ENCODE measurements at places on chromosomes 2 and 18. TPM values are rescaled to one million over a fixed set of nuclear protein-coding genes. Genes with fewer than 3 reads are reported as not detected.

GRCh38 chr2:73759285-73759764 is 20.6 kb downstream of the DUSP11 start:
- DNase-seq = no peak

GRCh38 chr18:79571211-79572092 is 108.2 kb upstream of the CTDP1 start:
- DNase-seq = peak; percentile 36

DNA sequence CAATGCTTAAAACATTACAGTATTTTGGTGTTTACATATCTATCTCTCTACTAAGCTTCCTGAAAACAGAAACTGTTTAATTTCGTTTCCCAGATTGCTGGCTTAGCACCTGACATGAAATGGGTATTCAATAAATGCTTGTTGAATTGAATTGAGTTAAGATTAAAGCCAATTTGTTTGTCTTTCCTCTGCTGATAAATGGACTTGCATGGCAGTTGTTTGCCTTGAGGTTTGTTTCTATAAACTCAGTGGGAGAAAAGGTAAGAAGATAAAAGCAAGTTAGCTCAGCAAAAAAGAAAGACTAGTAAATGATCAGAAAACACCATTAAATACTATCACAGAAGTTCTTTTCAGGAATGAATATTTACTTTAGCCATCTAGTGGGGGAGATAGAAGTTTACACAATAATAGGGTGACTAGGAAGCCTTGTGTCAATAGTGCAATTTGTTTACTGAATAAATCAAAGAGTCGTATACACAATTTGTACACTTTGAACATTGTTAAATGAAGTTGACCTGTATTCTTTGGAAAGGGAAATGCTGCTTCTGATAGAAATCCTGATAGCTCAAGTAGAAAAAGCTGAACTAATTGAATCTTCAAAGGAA is 754.5 kb upstream of the FAM98A start:
- DNase-seq = no peak

- no peak for DNase-seq
Measured at GRCh38 chr2:96955762-96956161, 30.6 kb downstream of the FAM178B start.

- no peak for DNase-seq
Measured at GRCh38 chr2:10814571-10815331, 2.2 kb upstream of the PDIA6 start.

ELMOD3 gene
- 10.7 TPM for polyA plus RNA-seq

RNF149 gene
- 22.7 TPM for polyA plus RNA-seq

SUPT7L gene
- polyA plus RNA-seq = 26.8 TPM

TCF23 gene
- polyA plus RNA-seq = 0.05 TPM
